ENCODE measurements at places on chromosomes 5 and 9.

DNA sequence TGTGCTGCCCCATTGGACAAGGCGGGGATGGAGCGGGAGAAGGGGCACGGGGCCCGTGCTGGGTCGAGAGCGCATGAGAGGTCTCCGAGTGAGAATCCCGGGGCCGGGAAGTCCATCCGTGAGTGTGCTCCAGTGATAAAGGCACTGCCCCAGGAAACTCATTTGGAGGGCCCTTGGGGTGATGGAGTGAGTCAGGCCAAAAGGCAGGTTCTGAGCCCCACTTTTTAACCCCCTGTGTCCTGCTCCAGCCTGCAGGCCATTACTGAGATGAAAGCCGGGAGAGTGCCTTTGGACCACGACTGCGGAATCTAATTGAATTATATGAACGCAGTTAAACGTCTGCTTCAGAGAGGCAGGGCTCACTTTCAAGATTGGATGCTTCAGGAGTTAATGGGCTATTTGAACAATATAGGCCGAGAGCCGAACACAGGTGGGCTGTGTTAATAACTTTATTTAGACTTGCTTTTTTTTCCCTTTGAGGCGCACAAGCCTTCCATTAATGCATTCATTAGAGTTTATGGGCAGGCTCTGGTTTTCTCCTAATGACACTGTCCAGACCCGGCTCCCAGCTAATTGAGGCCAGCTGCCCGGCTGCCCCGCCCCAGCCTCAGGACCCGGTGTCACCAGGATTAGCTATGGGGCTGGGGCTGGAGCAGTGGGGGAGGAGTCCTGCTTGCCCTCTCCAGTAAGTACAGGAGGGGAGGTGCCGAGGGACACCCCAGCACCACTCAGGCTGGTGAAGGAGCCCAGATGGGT lies 79.1 kb upstream of the LMX1B start:
- DNase-seq: no peak

DNA sequence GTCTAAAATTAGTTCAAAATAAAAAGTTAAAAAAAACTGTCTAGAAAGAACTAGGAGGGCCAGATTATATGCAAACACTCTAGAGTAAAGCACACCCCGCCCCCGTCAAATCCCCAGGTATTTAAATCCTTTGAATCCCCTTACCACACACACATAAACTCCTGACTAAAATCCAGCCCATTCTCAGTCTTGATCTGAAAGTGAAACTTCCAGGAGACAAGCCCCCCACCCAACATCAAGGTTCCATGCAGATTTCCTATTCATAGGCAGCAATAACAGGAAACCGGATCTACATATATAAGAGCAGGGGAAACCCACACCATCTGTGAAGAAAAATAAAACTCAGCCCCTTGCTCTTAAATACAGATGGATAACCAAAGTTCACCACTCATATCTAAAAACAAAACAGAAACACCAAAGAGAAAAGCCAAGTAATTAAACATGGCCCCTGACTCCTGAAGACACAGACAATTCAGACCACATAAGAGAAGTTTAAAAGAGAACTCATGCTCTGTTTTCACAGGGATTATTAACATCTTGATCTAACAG lies 42.3 kb downstream of the MARCHF3 start:
- DNase-seq: peak; percentile 92

GRCh38 chr5:143066556-143067281 lies 296.5 kb downstream of the ARHGAP26 start:
- DNase-seq: peak; percentile 14

GRCh38 chr9:31078175-31078574 lies 1306.3 kb upstream of the ACO1 start:
- no peak for DNase-seq

GRCh38 chr9:77384406-77384805 lies 207.1 kb downstream of the VPS13A start:
- no peak for DNase-seq

DNA sequence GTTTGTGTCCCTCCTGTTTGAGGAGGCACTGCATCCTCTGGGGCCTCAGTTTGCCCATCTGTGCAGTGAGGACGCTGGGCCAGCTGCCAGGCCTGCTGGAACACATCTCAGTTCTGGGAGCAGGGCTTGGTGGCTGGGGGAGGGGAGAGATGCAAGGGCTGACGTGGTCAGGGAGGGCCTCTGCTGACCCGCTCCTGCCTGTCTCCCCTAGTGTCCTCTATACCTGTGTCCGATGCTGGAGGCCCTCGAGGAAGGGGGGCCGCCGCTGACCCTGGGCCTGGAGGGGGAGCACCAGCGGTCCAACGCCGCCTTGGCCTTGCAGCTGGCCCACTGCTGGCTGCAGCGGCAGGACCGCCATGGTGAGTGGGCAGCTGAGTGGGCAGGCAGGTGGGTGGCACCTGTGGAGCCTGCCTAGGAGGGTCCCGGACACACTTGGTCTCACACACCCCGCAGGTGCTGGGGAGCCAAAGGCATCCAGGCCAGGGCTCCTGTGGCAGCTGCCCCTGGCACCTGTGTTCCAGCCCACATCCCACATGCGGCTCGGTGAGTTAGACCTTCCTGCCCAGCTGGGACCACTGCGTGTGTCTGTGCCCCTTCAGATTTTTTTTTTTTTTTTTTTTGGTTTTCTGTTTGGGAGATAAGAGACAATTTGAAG lies 5.8 kb downstream of the FPGS start:
- DNase-seq: no peak

DNA sequence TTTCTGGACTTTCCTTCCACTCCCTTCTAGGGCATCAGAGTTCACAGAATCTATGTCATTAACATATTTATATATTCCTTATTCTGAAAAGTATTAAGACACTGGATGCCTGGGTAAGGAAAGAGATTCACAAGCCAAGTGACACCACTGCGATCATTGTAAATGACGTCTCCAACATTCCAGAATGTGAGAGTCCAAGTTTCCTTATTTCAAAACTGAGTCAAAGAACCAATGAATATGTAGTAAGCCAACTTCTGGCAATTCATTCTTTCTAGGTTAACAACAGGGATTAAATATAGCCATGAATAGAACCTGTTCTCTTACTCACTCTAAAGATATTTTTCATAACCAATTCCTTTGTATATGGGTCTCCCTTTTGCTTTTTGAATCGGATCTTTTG lies 18.1 kb downstream of the RAI14 start:
- no peak for DNase-seq

DNA sequence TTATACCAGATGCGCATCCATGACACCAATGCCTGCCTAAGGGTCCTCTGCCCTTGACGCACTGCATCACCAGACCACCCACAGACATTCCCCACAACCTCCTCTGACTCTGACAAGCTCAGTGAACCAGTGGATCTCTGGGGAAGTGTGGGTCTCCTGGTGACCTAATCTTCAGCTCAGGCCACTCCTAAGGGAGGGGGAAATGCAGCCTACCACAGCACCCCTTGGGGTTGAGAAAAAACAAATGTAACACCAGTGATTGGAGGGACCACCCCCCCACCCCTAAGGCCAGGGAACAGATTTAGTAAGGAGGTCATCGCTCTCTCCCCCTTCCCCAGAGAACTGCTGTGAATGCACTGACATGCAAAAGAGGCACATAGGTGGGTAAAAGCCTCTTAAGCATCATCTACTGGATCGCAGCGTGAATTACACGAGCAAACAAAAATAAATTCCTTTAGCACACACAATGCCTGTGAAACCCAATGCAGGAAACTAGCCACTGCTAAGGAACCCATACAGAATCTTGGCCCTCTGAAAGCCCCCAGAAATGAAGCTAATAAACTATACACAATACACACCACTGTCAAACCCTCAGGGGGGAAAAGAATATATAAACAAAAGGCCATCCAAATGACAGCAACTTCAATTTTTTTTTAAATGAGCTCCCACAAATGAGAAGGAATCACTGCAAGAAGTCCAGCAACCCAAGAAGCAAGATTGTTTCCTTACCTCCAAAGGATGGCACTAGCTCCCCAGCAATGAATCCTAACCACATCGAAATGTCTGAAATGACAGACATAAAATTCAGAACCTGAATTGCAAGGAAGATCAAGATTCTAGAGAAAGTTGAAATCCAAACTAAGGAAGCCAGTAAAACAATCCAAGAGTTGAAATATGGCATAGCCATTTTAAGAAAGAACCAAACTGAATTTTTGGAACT lies 513.7 kb upstream of the PTGER4 start:
- peak; percentile 18 for DNase-seq

- no peak for DNase-seq
These were observed 35.7 kb downstream of the TTC33 start for GRCh38 chr5:40720069-40720468.

DNA sequence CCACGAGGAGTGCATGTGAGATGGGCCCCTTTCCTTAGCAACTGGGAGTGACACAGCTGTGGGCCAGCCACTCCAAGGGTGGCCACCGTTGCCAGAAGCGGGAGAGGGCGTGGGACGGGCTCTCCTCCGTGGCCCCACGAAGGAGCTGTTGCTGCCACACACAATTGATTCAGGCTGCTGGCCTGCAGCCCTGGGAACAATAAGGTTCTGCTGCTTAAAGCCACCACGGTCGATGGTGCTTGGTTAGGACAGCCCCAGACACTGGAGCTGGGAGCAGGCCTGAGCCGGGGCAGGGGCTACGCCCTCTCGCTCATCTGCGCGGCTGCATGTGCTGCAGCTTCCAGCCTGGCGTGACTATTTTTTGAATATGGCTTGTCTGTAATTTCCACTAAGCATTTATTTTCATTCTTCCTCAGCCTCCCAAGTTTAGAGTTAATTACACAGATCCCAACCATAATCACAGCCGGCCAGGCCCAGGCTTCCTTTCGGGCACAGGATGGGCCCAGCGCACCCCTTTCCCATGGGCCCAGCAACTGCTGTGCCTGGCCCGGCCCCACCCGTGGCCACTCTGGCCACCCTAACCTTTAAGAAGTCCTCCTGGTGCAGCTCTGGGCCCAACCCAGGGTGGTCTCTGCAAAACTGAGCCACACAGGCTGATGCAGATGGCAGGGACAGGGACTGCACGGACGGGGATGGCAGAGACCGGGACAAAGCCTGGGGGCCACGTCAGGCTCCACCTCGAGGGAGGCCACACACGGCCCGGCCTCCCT lies 49.7 kb downstream of the VAV2 start:
- no peak for DNase-seq

GRCh38 chr5:86866036-86866435 lies 248.3 kb downstream of the COX7C start:
- DNase-seq: no peak

- no peak for DNase-seq
These were observed 1248.2 kb upstream of the CDH9 start for GRCh38 chr5:28286566-28286965.

- DNase-seq: peak; percentile 27
These were observed 456 bp downstream of the ZNF79 start for GRCh38 chr9:127424676-127424999.

DNA sequence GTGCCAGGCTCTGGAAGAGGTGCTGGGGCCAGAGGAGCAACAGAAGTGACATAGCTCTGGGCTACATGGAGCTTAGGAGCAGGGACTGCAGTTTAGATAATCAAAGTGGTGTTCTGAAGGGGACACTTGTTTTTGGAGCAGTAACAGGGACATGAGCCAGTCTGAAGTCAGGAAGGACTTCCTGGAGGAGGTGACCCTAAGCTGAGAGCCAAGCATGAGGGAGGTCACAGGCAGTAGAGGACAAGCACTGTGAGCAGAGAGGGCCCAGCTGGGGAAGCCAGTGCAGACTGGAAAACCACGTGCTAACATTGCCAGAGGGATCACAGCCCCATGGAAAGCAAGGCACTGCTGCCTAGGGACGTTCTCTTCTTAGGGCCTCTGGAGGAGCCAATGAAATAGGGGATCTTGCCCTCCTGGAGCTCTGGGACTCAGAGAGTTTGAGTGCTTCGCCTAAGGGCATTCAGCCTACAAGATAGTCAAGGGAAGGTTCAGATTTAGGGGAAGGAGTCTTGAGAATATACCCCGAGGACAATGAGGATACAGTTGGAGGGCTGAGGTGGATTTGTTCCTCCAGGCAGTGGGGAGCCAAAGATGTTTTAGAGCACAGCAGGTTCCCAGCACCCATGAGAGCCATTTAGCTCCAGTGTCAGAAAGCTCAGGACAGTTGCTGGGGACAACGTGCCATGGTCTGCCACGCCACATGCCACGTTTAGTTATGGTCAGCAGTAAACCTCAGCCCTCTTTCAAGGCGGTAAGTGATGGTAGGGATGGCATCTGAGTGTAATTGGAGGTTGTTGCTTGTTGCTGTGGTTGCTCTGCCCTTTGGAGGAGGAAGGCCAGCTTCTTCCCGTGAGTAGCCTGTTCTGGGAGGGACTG lies 40.5 kb upstream of the SH3PXD2B start:
- DNase-seq: no peak

GRCh38 chr5:91162534-91163381 lies 220.4 kb downstream of the ARRDC3 start:
- DNase-seq: peak; percentile 98

GRCh38 chr5:50807661-50808060 lies 141.2 kb downstream of the PARP8 start:
- DNase-seq: no peak

- DNase-seq: no peak
These were observed 116.1 kb downstream of the TUSC1 start for GRCh38 chr9:25562101-25562500.

DNA sequence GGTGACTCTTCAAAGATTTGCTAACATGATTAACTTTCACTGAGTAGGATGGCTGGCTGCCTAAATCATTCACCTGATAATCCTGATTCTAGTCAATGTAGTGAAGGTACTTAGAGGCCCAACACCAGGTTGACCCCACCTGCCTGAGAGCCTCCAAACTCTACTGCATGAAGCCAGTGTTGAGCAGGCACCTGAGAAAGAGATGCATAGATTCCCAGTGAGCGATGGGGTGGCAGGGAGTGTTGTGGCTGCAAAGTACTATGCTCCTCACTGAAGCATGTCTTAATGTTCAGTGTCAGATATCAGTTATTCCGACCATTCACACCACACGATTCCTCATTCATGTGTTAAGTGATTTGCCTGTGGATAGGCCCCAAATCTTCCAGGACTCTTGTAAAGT lies 804.4 kb downstream of the TLE4 start:
- DNase-seq: no peak

DNA sequence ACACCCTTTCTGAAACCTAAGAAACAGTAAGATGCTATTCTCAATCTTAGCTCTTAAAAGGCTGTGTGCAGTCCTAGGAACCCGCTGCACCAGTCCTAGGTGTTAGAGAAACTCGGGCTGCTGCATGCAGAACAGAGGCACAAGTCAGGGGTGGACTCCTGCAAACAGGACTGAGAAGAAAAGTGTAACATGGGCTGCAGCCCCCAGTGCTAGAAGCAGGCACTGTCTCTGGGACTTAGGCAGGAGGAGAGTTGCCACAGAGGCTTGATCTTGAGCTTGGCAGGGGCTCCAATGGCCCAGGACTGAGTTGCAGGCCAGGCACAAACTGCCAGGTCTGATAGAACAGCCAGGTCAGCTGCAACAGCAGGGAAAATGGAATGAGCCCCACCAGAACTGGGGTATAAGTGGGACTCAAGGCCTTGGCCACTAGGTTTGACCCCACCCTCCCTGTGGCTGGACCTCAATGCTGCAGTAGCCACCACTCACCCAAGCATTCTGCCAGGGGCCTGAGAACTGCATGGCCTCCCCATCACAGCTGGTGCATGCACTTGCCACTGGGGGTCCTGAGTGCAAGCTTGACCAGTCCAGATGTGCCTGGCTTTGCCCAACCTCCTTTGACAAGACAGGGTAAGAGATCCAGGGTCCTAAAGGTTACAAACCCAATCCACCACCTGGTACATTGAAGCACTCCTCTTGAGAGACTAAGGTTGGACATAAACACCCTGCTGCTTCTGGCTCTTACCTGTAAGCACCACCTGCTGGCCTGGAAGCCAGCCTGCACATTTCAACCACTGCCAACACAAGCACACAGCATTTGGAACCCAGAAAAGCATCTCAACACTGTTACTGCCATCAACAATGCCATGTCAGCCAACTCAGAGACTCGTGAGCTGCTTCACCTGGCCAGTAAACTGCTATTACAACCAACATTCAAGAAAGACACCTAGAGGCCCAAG lies 103.3 kb downstream of the FBXL17 start:
- DNase-seq: no peak

GRCh38 chr9:4741365-4742089 lies 525 bp upstream of the AK3 start:
- peak; percentile 12 for DNase-seq
